ENCODE measurements at places on chromosomes 1 and 21.

- peak; percentile 18 for DNase-seq
Observed at GRCh38 chr1:66373157-66373591, 160.8 kb upstream of the SGIP1 start.

- DNase-seq = no peak
Observed at GRCh38 chr21:27596196-27596595, 629.3 kb upstream of the ADAMTS5 start.

DNA sequence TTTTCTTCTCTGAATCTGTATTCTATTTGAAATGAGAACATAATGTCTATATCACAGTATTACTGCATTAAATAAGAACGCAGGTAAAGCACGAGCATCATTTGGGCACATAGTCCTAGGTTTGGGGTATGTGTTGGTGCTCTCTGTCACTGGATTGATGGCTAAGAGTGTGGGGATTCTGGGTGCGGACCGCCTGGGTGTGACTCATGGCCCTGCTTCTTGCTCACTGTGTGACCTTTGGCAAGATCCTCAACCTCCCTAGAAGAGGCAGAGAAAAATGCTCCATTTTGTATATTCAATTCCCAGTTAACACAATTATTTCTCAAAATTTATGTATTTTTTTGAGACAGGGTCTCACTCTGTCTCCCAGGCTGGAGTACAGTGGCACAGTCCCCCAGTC, 99.7 kb downstream of the LAMC2 start:
- DNase-seq = no peak

DNA sequence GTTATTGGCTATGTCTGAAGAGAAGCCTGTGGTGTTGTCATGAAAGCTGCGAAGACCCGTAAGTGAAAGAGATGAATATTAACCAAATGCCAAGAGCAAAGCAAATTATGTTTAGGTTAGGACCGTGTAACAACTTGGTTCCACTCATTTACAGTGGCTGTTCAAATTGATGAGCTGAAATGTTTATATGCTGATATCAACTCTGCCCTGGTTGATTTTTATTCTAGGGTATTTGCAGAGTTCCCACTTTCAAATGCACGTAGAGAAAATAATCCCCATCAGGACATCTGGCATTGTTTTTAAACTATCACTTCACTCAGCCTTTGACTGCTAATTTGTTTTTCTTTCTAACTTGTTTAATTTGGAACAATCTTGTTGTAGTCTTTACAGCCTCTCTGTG, 581.6 kb upstream of the ADAMTS5 start:
- no peak for DNase-seq

GRCh38 chr21:33802481-33802880, 113.1 kb downstream of the ATP5PO start:
- no peak for DNase-seq

DNA sequence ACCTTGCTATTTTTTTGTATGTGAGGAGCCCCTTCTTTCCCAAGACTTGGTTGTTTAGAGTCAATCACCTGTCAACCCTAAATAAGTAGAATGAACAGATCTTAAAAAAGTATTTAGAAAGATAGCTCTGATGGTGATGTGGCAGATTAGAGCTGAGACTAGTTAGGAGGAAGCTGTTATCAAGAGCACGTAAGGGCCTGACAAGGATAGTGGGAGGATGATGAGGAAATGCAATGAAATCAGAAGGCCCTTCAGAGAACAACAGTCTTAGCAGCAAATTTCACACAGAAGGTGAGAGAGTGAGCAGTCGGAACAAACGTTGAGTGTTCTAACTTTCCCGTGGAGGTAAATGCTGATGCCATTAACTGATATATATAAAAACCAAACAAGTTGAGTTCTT, 15.9 kb upstream of the S1PR1 start:
- peak; percentile 58 for DNase-seq

GRCh38 chr21:36859744-36860501, 106.5 kb downstream of the HLCS start:
- peak; percentile 91 for DNase-seq

- DNase-seq = no peak
Observed at GRCh38 chr1:202252271-202252670, 58.7 kb downstream of the LGR6 start.

- DNase-seq = peak; percentile 67
Observed at GRCh38 chr21:45294509-45295291, 7.0 kb upstream of the POFUT2 start.

- DNase-seq = no peak
Observed at GRCh38 chr1:45141247-45142003, 65.0 kb downstream of the ZSWIM5 start.

DNA sequence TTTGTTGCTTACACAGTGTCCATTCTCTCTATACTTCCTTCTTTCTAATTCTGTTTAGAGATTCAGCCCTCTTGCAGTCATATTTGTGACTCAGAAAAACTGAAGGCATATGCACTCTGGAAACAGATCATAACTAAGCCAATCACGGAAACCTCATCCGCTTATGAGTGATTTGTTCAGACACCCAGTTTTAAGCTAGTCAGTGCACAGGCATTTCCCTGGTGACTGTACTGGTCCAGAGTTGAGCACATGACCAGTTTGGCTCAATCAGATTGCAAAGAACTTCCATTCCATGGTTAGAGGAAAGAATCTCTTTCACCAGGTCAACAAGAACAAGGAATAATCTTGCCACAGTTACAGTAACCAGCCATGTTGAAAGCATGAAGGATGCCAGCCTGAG, 69.2 kb upstream of the SGIP1 start:
- DNase-seq = no peak

GRCh38 chr21:44965251-44966022, 25.6 kb downstream of the SLX9 start:
- DNase-seq = peak; percentile 24

DNA sequence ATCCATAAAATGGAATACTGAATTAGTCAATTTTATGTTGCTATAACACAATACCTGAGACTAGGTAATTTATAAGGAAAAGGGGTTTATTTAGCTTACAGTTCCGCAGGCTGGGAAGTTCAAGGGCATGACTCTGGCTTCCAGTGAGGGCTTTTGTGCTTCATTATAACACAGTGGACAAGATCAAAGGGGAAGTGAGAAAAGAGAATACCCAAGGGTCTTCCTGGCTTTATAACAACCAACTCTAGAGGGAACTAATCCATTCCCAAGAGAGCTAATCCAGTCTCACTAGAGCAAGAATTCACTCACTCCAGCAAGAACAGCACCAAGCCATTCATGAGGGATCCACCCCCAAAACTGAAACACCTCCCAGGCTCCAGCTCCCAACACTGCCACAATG, 3.1 kb downstream of the KIFAP3 start:
- no peak for DNase-seq

- peak; percentile 96 for DNase-seq
Observed at GRCh38 chr1:234610061-234610665, at the start of gene IRF2BP2. TSS of gene IRF2BP2 (minus strand) at chr1:234610178. CDS start at chr1:234609494, 684 bp downstream.

GRCh38 chr1:78003882-78004718, 639 bp upstream of the DNAJB4 start:
- peak; percentile 82 for DNase-seq

GRCh38 chr1:10677491-10678391, 118.7 kb downstream of the CASZ1 start:
- DNase-seq = no peak

- DNase-seq = no peak
Observed at GRCh38 chr1:107817935-107818334, 147.0 kb downstream of the VAV3 start.

- DNase-seq = peak; percentile 73
Observed at GRCh38 chr21:46184625-46185555, 631 bp upstream of the SPATC1L start.
